ENCODE measurements at places on chromosomes 2 and 18.
A peak's percentile ranks its signal among the peaks of the same experiment; 100 is the strongest.

GRCh38 chr18:75344161-75344560 lies 83.3 kb downstream of the SMIM21 start:
- DNase-seq = no peak

GRCh38 chr2:15315411-15315810 lies 245.7 kb downstream of the NBAS start:
- DNase-seq = no peak

- DNase-seq = no peak
Measured at GRCh38 chr2:38016219-38016618, 59.7 kb downstream of the CYP1B1 start.

- DNase-seq = peak; percentile 28
Measured at GRCh38 chr2:229910832-229911412, 10.9 kb downstream of the TRIP12 start.

GRCh38 chr2:163551616-163552373 lies 184.0 kb downstream of the FIGN start:
- no peak for DNase-seq

- no peak for DNase-seq
Measured at GRCh38 chr18:3395466-3395865, 54.5 kb upstream of the TGIF1 start.
